ENCODE measurements at places on chromosomes 7 and 10. TPM values are rescaled to one million over a fixed set of nuclear protein-coding genes. Genes with fewer than 3 reads are reported as not detected.

The TUBAL3 gene
- total RNA-seq, result not detected

The JAKMIP3 gene
- total RNA-seq, result 0.36 TPM

The FAM221A gene
- total RNA-seq, result 2.8 TPM

The GPR85 gene
- not detected for total RNA-seq

The C7orf33 gene
- not detected for total RNA-seq

The BAMBI gene
- total RNA-seq, result 2.5 TPM

The DYNC1I1 gene
- total RNA-seq, result not detected

The RNF32 gene
- total RNA-seq, result 0.99 TPM

The NRP1 gene
- total RNA-seq, result 0.06 TPM

The ARHGEF35 gene
- total RNA-seq, result 3.2 TPM

The MET gene
- total RNA-seq, result not detected

The ADRB1 gene
- total RNA-seq, result 0.08 TPM

The OR2A12 gene
- total RNA-seq, result not detected

The UCN3 gene
- total RNA-seq, result not detected

- DNase-seq, result no peak
Observed at GRCh38 chr7:118057404-118057803, 126.6 kb upstream of the LSM8 start.

DNA sequence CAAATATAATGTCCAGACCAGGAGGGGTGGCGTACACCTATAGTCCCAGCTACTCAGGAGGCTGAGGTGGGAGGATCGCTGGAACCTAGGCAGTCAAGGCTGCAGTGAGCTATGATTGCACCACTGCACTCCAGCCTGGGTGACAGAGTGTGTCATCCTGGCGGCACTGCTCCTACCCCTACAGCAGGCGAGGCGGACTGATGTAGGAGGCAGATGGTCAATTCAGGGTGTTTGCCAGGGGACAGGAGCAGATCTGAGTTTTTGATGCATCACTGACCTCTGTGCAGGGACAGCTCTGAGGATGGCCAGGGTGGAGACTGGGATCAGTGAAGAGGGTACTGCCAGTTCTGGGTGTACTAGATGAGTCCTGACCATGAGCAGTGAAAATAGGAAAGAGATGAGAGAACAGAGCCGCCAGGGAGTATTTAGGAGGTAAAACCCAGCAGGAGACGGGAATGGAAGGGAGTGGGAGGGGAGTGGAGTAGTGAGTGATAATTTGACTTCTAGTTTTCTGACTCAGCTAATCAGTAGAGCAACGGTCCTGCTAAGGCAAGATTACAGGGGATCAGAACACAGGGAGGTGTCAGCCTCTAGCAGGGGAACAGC lies 75.3 kb downstream of the HIP1 start:
- DNase-seq, result no peak

GRCh38 chr10:120480065-120480600 lies 23.1 kb downstream of the PLPP4 start:
- no peak for DNase-seq

GRCh38 chr10:78963074-78964034 lies 105.4 kb upstream of the ZMIZ1 start:
- DNase-seq, result no peak

DNA sequence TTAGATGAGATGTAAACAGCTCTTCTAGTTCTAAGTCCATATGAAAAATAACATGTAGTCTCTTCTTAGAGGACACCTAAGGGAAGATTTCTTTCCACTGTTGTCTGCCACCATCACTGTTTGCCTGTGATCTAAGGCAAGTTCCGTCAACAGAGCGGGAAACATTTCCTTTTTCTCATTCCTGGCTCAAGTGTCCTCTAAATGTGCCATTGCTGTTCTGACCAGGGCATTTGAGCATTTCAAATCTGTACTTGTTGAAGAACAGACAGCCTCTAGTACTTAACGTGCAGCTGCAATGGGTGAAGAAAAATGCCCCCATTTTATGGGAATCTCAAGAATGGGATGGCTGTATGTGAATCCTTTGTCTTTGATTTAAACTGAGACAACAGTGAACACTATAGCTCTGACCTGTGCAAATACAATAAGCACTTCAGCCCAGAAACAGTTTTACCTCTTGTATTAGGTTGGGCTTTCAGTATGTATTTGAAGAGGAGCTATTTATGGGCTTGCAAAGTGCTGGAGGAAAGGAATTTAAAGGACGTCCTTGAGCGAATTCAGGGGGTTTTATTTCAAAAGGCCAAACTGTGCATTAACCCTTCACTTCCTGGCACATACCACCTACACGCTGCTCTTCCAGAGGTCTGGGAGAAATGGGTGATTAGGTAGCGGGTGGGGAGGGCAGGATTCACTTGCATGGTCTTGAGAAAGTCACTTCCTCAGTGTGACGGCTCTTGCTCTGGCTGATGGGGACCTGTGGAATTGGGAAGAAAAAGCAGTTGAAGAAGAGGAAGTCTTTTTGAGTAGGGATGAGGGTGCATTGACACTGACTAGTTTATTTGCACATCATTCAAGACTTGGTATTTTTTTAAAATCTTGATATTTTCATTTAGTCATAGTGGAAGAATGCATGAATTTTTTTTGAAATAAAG lies 66.1 kb downstream of the THNSL1 start:
- no peak for DNase-seq

- no peak for DNase-seq
Observed at GRCh38 chr7:100427762-100428198, 723 bp downstream of the ZCWPW1 start.

GRCh38 chr7:105892387-105892786 lies 16.0 kb upstream of the ATXN7L1 start:
- no peak for DNase-seq

DNA sequence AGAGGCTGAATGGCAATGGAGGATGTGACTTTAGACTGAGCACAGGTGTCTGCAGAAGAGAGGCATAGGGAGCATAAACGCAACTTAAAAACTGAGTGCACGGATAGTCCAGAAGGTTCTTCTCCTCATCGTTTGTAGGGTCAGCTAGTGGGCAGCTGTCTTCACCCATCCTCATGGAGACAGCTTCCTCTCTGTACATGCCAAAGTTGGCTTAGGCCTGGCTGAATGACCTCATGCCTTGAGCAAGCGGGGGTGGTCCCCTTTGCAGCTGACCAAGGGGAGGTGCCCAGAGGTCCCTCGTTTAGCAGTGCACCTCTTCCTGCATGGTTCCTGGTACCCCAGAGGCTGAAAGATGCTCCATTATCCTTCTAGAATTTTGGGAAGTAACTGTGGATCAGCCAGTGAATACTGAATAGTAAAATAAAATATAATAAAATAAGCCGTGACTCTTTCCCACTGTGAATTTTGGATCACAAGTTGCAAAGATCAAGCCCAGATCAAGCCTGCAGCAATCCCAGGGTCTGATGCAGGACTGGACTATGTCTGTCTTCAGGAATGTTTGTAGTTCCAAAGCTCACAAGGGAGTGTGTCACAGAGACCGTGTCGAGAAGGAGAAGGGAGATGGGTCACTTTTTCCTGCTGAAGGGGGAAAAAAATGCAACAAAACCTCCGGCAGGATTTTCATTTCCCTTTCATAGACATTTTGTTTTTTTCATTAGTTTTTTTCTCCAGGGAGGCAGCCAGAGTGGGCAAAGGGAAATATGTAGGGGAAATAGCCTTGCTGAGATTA lies 295.3 kb upstream of the MKI67 start:
- DNase-seq, result no peak

- DNase-seq, result no peak
Observed at GRCh38 chr7:31466036-31466435, 47.9 kb upstream of the ITPRID1 start.

- DNase-seq, result no peak
Observed at GRCh38 chr10:44907556-44907955, 3.6 kb upstream of the TMEM72 start.

GRCh38 chr7:41351091-41351490 lies 351.8 kb downstream of the INHBA start:
- no peak for DNase-seq

DNA sequence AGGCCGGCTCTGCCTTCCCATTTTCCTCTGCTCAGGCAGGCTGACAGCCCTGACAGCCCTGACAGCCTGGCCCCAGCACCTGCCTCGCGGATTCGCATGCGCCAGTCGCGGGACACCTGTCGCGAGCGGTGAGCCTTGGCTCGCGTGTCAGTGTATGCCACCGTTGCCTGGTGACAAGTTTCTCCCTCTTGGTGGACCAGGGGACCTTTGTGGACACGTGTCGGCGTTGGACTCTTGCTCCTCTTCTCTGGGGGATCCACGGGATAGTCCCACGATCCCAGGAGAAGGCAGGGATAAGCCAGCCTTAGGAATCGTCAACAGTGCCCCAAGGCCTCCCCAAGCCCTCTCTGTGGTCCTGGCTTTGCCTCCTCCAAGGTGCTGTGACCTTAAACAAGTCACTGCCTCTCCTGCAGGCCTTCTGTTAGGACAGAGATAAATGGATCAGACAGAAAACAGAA lies 18.1 kb upstream of the ZNF273 start:
- DNase-seq, result no peak

DNA sequence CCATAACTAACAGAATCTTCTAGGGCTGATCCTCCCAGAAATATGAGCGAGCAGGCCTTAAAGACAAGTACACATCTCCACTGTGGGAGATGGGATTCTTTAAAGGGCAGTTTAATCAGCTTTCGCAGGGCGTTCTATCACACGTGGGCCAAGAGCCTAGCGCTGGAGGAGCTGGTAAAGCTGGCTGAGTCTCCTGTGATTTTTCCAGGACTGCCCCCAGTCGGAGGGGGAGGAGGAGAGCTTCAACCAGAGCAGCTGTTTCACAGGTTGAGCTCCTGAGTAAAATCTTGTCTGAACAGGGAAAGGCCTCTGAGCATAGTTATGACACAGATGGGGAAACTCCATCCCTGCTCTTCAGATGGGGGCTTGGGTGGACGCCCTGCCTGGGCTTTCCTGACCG lies 87.0 kb downstream of the ZNF365 start:
- no peak for DNase-seq

GRCh38 chr7:40826411-40827221 lies 691.8 kb downstream of the SUGCT start:
- no peak for DNase-seq

- DNase-seq, result no peak
Observed at GRCh38 chr10:84308021-84308420, 20.4 kb upstream of the CCSER2 start.

GRCh38 chr7:32893722-32894121 lies 2.2 kb upstream of the KBTBD2 start:
- DNase-seq, result no peak

- no peak for DNase-seq
Observed at GRCh38 chr7:128849156-128849515, 13.5 kb upstream of the ATP6V1F start.

- no peak for DNase-seq
Observed at GRCh38 chr10:71725249-71725648, 5.7 kb upstream of the C10orf105 start.

GRCh38 chr7:22712999-22713398 lies 14.0 kb upstream of the IL6 start:
- DNase-seq, result no peak

DNA sequence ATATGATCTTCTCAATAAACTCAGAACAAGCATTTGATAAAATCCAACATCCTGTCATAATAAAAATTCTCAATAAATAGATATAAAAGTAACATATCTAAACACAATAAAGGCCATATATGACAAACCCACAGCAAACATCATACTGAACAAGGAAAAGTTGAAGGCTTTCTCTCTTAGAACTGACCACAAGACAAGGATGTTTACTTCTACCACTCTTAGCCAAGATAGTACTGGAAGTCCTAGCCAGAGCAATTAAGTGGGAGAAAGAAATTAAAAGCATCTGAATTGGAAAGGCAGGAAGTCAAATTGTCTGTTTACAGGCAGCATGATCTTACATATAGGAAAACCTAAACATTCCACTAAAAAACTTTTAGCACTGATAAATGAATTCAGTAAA lies 510.9 kb downstream of the ANKRD7 start:
- DNase-seq, result no peak

GRCh38 chr7:158317238-158318205 lies 270.1 kb downstream of the PTPRN2 start:
- no peak for DNase-seq

DNA sequence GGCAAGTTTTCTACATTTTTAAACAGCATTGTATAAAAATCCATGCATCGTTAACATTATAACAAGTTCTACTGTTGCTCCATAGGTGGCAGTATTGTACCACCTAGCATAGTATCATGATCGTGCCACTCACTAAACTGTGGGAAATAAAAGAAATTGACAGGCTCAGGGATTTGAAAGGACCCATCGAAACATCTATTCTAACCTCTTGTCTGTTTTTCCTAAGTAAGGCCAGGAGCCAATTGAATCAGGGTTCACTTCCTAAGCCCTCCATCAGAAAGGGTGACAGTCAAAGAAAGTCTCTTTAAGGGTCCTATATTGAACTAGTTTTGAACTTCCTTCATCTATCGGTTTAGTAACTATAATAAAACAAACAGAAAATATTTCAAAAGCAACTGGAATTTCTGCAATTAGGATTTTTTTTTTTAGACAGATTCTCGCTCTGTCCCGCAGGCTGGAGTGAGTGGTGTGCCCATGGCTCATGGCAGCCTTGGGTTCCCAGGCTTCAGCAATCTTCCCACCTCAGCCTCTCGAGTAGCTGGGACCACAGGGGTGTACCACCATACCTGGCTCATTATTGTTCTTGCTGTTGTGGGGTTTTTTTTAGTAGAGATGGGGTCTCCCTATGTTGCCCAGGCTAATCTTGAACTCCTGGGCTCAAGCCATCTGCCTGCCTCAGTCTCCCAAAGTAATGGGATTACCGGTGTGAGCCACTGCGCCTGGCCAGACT lies 9.4 kb downstream of the HACD1 start:
- peak; percentile 10 for DNase-seq

DNA sequence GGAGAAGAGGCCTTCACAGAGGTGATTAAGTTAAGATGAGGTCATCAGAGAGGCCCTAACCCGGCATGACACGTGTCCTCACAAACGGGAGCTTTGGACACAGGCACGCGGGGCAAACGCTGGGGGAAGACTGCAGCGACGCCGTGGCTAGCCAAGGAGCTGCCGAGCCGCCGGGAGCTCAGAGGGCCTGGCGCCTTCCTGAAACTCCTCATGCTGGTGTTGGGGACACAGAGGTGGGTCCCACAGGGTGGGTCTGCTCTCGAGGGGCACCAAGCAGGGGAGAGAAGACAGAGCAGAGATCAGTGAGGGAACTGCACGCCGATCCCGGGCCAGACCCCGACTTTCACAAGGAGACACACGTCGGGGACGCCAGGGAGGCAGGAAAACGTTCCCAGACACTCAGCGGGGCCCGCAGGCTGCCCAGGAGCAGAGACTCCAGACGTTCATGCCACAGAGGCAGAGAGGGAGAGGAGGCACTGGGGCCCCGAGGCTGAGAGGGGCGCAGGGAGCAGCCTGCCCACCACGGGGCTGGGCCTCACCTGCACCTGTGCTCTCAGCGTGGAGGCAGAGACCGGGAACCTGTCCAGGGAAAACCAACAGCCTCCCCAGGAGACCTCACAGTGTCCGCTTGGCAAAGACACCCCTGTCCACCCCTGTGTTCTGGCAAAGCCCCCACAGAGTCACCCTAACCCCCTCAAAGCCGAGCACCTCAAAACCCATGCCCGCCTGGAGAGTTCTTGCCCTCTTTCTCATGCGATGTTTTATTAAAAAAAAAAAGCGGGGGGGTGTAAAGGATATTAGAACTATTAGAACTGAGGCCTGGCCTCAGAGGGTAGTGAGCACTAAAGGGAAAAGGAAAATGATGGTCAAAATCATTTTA lies 103.8 kb downstream of the PDGFA start:
- no peak for DNase-seq
